ENCODE measurements at places on chromosomes 3 and 15.

- no peak for DNase-seq
These were observed 27.9 kb downstream of the AKAP13 start for GRCh38 chr15:85408270-85408746.

- DNase-seq, result no peak
These were observed 67.3 kb downstream of the ADAM10 start for GRCh38 chr15:58682234-58682633.

- no peak for DNase-seq
These were observed 140.1 kb downstream of the CHSY1 start for GRCh38 chr15:101111570-101112262.

- no peak for DNase-seq
These were observed 88.3 kb downstream of the NPAP1 start for GRCh38 chr15:24763891-24764290.

DNA sequence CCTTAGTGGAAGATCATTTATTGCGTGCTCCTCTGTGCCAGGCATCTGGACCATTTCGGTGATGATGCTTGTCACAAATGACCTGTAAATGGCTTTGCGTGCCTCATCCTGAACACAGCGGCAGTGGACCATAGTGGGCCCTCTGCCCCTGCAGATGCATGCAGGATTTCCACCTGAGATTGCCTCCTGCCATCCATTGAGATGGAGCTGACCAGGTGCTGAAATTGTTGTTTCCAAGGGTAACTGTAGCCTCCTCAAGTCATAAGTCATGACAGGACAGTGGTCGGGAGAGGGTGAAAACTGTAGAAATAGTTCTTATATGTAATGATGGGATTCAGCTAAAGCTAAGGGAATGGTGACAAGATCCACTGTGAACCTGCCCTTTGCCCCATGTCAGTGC lies 35.5 kb downstream of the CLSTN2 start:
- DNase-seq, result no peak

DNA sequence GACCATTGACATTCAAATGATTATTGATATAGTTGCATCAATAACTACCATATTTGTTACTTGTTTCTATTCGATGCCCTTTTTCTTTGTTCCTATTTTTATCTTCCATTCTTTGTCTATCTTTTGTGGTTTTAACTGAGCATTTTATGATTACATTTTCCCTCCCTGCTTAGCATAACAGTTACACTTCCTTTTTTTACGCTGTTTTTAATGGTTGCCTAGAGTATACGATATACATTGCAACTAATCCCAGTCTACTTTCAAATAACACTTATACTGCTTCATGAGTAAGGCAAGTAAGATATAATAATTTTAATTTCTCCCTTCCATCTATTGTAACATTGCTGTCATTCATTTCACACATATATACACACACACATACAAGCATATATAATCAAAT lies 26.3 kb downstream of the COL6A6 start:
- DNase-seq, result no peak

DNA sequence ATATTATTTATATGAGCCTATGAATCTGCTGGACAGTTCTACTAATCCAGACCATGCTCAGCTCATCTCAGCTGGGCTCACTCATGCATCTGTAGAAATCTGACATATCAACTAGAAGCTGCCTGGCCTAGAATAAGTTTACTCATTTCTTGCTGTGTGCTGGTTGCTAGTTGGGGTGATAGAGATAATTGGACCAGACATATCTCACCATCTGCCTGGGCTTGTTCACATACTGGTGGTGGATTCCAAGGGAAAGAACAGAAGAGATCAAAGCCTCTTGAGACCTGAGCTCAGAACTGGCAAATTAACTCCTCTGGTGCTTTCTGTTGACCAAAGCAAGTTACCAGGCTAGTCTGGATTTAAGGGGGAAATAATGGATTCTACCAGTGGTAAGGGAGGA lies 109.1 kb downstream of the NSUN3 start:
- no peak for DNase-seq

- no peak for DNase-seq
These were observed 30.1 kb upstream of the RPL32 start for GRCh38 chr3:12871404-12871983.

GRCh38 chr3:188066141-188066540 lies 87.8 kb upstream of the LPP start:
- no peak for DNase-seq

DNA sequence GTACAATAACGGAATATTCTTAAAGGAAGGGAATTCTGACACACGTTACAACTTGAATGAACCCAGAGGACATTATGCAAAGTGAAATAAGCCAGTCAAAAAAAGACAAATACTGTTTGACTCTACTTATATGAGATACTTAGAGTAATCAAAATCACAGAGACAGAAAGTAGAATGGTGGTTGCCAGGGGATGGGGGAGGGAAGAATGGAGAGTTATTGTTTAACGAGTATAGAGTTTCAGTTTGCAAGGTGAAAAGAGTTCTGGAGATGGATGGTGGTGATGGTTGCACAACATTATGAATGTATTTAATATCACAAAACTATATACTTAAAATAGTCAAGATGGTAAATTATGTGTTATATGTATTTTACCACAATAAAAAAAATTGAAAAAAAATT lies 112.9 kb upstream of the ARHGEF3 start:
- no peak for DNase-seq

DNA sequence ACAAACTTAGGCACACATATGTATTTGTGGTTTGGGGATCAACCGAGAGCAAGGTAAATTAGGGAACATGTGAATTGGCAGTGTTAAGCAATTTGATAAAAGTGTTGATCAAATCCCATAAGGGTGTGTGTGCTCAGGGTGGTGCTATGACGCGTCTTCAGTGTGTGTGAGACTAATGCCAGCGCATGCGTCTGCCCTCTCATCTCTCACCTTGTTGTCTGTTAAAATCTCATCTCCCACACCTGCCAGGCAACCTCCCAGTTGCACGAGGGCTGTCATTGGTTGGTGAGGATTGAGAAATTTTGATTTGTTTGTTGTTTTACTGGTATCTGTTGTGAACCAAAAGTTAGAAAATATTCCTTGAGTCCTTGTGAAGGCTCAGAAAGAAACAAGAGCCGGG lies 137.2 kb upstream of the ICE2 start:
- no peak for DNase-seq

- DNase-seq, result no peak
These were observed 8.5 kb upstream of the MUSTN1 start for GRCh38 chr3:52843108-52843865.
